ENCODE measurements at places on chromosomes 7 and 10.

DNA sequence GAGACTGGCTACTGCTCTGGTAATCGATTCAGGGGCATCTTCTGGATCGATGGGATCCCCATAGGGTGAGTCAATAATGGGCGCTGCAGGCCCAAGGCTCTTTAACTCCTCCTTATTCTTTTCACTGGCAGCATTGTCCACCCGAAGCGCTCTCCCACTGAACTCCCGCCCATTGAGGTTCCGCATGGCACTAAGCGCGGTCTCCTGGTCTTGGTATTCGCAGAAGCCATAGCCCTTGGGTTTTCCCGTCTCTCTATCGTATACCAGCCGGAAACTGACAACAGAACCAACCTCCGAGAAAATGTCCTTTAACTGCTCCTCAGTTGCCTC is 285 bp downstream of the CSTF2T start:
- no peak for DNase-seq

- no peak for DNase-seq
These were observed 220.0 kb upstream of the KLF6 start for GRCh38 chr10:4004990-4005389.

DNA sequence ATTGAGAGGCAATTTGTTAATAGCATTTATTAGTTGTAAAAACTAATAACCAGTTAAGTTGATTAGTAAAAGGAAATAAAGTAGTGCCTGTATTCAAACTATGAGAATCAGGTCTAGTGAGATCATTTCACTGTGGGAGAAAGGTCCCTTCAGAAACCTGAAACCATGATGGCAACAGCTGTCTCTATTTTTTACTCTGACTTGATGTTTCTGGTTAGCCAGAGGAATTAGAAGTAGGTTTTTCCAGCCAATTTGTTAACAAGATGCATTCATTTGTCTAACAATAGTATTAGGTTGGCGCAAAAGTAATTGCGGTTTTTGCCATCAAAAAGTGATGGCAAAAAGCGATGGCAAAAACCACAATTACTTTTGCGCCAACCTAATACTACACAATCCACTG is 272.2 kb upstream of the YAE1 start:
- DNase-seq, result no peak

DNA sequence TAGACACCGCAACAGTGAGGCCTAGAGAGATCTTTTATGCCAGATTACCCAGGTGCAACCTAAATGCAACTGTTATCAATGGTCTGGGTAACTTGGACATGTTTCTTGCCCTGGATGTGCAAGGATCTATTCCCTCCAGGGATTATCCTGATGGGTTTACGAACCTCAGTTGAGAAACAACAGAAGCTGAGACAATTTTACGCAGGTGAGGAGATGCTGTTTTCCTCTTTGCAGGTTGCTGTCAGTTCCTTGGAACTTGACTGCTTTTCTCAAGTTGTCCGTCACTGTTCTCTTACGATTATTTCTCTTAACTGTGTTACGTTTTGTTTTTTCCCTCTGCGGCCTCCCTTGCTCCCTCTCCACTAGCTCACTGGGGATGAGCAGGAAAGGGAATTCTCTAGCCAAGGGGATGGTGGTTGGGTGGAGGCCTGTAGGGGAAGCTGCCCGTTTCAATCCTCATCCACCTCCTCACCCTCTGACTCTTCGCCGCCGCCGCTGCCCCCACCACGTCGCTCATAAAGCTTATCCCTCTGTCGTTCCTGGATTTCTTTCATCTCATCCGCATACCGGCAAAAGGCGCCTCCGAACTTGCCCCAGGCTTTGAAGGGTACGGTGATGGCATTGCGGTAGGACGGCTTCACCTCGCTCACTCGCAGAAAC is 1.2 kb downstream of the PURB start:
- peak; percentile 32 for DNase-seq

GRCh38 chr7:106057204-106057961 is 54.7 kb downstream of the SYPL1 start:
- no peak for DNase-seq

Data from A172 (cell line).